ENCODE measurements at places on chromosomes 5 and 9.

DNA sequence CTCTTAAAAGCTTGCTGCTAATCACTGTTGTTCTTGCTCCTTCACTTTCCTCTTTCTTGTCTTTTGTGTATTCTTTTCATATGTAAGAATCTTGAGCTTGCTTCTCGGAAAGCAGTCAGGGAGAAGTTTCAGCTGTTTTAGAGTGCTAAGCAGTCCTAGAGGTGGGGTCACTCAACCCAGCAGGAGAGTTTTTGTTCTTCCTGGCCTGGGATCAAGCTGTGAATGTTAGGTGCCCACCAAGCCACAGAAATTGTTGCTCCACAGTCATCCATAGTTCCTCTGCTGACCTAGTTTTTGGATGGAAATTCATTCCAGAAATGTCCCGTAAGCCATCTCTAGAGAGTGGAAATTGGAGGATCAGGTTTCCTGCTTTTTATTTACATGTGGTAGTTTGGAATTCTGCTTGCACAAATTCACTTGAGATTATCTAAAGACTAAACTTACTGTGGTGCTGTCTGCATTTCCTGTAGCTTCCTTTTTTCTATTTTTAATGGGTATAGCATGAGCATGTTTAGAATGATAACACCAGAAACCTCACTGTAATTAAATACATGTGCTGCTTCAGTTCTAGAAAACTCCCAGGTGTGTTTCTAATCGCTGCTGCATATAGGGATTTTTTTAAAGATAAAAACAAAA, 108.7 kb downstream of the MAST4 start:
- no peak for DNase-seq

- no peak for DNase-seq
Measured at GRCh38 chr5:91956738-91957137, 573.6 kb upstream of the ARRDC3 start.

- DNase-seq: peak; percentile 64
Measured at GRCh38 chr5:178461004-178461730, 129.0 kb downstream of the COL23A1 start.

- DNase-seq: no peak
Measured at GRCh38 chr5:120958877-120959485, 494.9 kb downstream of the PRR16 start.

DNA sequence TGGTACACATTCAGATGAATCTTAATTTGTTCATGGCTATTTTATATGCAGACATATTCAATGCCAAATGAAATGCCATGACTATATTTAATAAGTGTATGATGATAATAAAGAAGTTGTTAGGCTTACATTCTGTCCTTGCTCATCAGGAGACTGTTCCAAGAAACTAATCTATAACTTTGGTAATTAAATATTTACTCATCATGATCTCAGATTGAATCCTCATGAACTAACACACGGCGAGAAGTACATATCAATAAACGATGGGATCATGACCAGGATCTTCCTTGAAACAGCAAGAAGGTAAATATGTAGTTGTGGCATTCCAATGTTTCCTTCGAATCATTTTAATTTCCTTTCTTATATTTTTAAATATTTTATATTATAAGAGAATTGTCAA, 12.5 kb upstream of the AGGF1 start:
- no peak for DNase-seq

- DNase-seq: no peak
Measured at GRCh38 chr5:121890297-121890858, 38.7 kb downstream of the FTMT start.

DNA sequence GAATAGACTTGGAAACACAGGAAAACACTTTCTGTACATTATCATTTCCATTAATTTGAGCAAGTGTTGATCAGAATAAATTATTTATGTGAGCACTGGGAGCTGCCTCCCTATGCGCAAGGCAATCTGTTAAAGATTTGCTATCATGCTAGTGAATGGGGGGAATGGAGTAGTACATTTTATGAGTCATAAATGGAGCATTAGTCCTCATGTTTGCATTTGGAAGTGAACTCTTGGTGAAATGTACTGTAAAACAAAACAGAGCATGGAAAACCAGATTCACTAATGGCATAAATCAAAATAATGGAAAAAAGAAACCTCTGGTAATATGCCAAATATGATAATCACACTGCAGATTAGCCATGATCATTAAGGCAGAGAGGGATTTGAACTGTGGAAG, 40.5 kb upstream of the TMC1 start:
- no peak for DNase-seq

GRCh38 chr5:82735160-82735789, 341.9 kb downstream of the TMEM167A start:
- no peak for DNase-seq

DNA sequence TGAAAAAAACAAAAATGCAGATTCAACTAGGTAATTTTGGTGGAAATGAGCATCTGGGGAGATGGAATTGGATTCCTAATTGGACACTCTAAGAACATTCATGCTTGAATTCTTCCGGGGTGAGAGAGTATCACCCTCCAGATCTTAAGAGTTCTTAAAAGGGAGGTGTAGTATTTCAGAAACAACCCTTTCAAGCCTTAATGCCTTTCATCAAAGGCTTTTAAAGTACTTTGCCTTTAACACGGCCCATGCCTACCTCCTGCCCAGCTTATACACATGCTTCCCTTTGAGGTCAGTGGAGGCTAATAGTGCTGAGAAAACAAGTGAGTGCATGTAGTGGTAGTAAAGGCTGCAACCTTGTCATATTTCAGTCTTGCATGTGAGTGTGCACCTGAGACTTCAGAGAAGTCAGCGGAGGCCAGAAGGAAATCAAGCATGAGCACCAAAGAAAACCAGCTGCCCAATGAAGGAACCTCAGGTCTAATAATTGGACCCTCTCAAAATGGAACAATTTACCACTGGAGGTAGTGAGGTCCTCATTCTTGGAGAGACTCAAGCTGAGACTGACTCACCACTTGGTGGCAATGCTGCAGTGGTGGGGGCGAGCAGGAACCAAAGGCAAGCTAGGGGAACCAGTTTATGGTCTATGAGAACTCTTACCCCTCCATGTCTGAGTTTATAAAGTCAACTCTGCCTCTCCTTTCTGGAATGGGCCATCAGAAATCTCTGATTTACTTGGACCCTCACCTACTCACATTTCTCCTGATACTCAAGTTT, 98.4 kb upstream of the GDNF start:
- DNase-seq: no peak

DNA sequence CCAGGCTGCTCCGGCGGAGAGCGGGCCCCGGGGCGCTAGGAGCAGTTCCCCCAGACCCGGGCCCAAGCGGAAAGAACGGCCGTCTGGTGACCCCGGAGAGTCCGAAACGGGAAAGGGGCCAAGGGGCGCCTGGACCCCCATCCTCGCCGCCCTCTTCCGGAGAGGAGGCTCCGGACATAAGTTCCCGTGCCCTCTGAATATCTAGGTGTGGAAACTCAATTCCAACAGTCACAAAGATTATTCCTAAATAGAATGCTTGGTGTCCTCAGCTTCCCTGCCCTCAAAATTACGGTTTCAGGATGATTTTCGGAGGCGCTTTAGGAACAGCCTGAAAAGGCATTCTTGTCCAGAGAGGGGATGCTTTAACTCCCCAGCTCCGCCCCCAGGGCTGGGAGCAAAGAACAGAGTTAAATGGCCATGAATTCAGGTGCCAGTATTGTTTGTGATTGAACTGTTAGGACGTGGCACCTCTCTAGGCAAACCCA, 681 bp upstream of the LHFPL2 start:
- DNase-seq: peak; percentile 67

DNA sequence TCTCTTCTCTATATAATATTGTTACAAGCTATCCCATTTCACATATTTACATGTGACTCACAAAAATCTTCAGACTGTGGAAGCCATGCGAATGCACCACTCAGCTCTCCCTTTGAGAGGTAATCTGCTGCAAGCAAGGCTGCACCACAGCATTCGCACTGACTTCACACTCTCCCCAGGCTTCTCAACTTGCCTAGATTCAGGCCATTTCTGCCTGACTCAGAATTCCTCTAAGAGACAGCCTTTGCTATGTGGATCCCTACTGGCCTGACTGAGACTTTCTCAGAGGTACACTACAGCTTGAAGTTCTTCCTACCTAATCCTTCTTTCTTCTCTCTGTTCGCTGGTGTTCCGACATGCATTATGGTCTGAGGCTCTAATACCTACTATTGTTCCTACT, 21.1 kb upstream of the DMRTA1 start:
- no peak for DNase-seq

DNA sequence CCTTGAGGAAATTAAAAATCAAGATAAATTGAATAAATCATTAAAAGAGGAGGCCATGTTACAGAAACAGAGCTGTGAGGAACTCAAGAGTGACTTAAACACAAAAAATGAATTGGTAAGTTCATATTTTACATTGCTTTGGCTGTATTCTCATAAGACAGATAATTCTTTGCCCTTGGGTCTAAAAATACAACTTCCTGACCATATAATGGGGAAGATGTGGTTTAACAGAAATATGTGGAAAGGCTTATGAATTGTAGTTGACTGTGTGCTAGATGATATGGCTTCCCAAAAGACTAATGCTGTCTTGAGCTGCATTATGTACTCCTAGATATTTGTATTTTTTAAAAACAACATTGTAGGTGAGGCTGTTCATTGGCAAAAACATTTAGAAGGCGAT, 33.1 kb downstream of the CNTRL start:
- no peak for DNase-seq

- DNase-seq: no peak
Measured at GRCh38 chr9:78122631-78123030, 91.0 kb upstream of the GNAQ start.

DNA sequence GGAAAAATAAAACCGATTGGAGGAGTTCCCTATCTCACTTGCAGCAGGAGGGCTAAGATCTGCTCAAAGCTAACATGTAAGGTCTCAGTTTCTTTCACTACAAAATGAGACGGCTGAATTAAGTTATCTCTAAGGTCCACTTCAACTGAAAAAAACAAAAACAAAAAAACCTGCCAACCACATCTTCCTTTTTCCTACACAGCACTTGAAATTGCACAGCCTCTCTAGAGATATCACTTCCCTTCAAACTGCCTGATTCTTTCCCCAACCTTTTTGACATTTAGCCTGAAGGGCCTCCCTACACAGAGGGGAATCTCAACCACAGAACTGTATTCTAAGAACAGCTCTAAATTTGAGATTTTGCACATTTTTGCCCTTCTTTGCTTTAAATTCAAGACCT, 227.9 kb upstream of the TARS1 start:
- no peak for DNase-seq

DNA sequence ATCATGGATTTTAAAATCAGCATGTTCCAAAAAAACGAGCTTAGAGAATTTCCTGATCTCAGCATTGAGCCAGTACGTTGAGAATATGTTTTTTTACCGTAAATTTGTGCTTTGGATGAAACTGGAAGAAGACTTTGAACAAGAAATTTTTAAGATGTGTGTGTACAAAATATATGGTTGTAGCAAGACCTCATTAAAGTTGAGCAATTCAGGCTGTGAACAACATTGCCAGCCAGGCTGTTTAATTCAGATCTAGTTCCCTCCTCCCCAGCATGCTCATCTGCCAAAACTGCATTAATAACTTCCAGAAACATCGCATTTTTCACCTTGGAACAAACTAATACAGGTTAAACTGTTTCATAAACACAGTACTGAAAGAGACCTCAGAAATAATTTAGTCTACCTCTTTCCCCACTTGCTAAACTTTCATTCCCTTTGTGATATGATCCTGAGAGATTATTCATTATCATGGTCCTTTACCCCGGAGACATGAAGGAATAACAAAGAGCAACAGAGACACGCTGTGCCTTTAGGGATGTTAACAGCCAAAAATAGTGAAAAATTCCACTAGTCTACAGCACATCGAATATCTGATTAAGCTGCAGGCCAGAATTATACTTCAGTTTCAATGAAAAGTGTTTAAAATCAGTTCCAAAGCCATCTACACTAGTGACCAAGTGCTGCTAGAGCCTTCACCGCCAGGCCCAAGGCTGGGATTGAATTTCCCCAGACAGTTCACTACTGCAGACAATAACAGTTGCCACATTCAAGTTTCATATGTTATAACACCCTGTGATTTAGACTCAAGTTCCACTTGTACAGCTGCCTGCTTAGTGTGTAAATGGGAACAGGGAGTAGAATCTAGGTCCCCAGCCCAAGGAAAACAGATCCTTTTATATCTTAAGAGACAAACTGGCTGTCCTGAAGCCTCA, 89.6 kb downstream of the EFNA5 start:
- DNase-seq: no peak

GRCh38 chr5:159752622-159753275, 163.5 kb upstream of the ADRA1B start:
- no peak for DNase-seq

DNA sequence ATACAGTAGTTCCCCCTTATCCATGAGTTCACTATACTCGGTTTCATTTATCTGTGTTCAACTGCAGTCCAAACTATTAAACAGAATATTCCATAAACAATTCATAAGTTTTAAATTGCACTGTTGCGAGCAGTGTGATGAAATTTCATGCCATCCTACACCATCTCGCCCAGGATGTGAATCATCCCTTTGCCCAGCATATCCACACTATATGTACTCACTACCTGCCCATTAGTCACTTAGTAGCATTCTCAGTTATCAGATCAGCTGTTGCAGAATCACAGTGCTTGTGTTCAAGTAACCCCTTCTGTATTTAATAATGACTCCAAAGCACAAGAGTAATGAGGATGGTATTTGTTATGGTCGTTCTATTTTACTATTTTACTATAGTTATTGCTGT, 51.5 kb downstream of the SHOC1 start:
- no peak for DNase-seq

GRCh38 chr9:77374266-77374665, 196.9 kb downstream of the VPS13A start:
- no peak for DNase-seq

GRCh38 chr5:125634216-125634835, 788.9 kb upstream of the GRAMD2B start:
- DNase-seq: no peak

DNA sequence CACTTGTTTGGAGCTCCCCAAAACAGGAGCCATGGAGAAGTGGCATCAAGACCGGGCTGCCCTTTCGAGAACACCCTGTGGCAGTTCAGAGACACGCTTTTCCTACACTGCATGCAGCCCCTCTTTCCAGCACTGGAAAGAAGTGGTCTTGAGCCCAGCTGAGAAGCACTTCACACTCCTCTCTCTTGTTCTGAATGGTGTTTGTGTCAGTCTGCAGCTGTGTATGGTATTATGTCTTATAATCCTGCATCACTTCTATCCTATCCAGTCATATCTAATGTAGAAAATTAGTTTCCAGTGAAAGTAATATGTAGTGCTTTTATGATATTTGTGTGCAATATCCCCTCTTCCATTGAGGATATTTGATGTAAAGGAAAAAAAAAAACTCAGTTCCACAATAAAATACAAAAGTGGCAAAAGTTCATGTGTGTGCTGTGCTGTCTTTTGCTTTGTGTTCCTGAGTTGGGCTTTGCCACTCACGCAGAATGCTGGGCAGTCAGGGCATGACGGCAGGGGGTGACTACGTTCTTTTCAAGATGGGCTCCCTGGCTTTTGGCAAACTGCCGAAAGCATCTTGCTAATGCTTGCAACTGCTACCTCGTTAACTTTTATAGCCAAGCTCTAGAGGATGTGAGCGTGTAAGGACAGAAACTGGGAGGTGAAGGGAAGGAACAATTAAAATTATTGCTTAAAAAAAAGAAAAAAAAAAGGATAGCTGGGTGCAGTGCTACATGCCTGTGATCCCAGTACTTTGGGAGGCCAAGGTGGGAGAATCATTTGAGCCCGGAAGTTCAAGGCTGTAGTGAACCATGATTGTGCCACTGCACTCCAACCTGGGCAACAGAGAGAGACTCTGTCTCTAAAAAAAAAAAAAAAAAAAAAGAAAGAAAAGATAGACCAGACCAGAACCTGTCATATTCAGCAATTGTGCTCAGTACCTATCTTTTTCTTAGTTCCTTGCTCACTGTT, 102.2 kb downstream of the MAP1B start:
- no peak for DNase-seq

- DNase-seq: no peak
Measured at GRCh38 chr5:86232246-86232645, 385.5 kb upstream of the COX7C start.
